ENCODE measurements at places on chromosomes 4 and X.

- DNase-seq: peak; percentile 48
Observed at GRCh38 chrX:13855689-13856450, 39.0 kb upstream of the GPM6B start.

DNA sequence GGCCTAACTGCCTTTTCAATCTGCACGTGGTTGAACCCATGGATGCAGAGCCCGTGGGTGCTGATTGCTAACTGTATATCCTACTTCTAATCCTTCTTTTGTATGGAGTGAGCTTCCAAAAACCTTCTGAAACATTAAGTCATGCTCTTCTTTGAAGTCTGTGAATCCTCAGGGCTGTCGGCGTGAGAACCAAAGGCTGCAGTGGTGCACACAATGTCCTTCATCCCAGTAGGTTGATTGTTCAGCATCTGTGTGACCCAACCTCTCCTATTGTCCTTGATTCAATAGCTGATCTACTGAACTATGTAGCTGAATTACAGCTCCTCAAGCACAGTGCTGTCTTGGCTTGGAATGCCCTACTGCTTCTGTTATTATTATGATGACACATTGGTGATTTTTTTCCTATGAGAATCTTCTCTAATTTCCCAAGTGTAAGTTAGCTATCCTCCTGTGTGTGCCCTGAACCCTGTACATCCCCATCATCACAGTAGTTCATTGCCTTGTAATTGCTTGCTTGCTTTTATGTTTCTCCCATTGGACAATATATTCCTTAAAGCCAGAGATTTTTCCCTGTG lies 294.6 kb downstream of the TRIML1 start:
- no peak for DNase-seq

DNA sequence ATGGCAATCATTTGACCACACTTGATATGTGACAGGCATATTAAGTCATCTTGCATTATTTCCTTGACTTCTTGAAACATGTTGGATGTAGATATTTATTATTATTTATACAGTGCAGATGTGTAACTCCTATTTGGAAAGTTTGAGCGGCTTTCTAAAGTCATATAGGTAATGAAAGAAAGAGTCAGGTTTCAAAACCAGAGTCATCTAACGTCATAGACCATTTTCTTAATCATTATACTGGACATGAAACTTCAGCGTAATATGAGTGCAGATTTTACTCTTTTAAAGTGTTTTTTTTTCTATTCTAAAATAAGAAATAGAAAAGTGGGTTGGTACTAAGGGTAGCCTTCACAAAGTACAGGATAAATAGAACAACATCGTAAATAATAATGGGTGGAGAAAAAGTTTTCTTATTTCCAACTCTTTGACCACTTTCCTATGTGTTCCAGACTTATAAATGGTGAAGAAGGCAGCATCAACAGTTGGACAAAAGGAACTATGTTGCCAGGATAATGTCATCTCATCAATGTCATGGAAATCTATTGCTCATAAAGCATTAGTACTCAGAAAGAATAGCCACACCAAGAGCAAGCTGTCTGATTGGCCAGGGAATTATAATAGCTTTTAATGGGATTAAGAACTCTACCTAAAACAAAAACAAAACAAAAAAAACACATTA lies 108.0 kb upstream of the PCDH18 start:
- DNase-seq: no peak

GRCh38 chr4:98434816-98435215 lies 173.6 kb downstream of the RAP1GDS1 start:
- no peak for DNase-seq

GRCh38 chr4:131989576-131989975 lies 1159.5 kb upstream of the PCDH10 start:
- no peak for DNase-seq

DNA sequence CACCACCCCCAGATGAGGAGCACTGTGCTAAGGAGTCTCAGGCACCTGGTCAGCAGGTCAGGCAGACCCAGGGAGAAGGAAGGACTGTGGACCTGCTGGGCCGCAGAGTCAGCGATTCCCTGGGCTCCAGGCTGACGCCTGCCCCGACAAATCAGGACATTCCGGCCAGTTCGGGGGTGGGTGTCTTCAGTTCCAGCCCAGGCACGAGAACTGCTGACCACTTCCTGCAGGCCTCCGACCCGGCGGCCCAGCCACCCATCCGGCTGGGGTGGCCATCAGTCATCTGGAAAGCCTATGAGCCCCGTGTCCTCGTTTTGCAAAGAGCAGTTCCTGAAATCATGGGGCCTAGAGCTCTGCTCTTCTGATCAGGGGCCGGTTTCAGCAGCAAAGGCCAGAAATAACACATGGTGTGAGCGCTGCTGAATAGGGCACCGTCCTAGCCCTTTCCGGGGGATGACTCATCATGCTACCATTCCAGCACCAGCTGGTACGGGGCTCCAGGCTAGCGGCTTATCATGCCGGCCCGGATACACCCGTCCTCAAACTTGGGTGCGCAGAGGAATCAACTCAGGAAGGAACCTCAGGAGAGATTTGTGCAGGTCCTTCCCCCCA lies 7.8 kb upstream of the SH3TC1 start:
- DNase-seq: no peak

DNA sequence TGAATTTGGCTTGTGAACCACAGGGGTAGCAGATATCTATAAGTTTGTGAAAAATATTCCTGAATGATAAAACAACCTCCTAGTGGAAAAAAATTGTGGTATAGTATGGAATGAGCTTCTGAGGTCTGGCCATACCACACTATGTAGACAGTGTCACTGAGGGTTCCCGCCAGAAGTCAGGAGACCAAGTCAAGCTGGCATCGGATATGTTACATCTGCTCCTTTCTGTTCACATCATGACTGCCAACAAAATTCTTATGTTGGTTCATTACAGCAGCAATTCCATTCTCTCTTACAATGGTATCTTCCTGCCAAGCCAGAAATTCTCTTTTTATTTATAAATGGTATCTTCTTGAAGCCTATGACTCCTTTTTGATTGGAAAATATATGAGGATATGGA lies 273.0 kb downstream of the PPP3CA start:
- peak; percentile 2 for DNase-seq

- DNase-seq: no peak
Observed at GRCh38 chr4:99635601-99636000, 22.0 kb downstream of the C4orf54 start.

- DNase-seq: no peak
Observed at GRCh38 chr4:15434091-15434490, 6.3 kb downstream of the C1QTNF7 start.

DNA sequence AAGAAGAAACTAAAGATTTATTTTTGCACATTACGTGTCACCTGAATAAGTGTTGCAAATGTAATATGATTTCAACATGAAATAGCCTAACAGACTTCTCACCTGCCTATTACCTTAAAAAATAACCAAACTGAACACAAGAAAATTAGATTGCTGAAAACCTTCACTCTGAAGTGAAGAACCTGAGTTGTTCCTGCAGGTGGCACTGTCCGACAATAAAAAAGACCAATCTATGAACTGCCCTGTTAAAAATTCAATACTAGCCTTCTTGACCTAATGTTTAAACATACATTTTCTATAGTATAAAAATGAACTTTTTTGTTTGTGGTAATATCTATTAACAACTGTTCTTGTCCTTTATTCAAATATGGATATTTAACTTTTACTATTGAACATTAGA lies 69.2 kb upstream of the PNPLA4 start:
- peak; percentile 26 for DNase-seq

DNA sequence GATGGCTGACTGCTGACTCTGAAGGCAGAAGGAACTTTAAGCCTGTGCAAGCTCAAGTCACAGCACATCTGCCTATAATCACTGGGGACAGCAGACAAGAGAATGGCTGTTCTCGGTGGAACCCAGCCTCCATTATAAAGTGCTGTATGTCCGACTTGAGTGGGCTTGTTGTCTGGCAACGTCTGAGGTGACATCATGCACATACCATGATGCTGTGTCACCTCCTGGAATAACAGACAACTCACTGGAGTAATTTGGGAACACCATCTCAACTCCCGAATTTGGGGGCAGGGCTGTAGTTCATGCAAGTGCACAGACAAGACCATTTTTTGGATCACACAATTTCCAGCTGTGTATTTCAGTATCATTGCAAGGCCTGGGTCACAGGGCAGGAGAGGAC lies 59.8 kb upstream of the GPM6B start:
- DNase-seq: no peak

DNA sequence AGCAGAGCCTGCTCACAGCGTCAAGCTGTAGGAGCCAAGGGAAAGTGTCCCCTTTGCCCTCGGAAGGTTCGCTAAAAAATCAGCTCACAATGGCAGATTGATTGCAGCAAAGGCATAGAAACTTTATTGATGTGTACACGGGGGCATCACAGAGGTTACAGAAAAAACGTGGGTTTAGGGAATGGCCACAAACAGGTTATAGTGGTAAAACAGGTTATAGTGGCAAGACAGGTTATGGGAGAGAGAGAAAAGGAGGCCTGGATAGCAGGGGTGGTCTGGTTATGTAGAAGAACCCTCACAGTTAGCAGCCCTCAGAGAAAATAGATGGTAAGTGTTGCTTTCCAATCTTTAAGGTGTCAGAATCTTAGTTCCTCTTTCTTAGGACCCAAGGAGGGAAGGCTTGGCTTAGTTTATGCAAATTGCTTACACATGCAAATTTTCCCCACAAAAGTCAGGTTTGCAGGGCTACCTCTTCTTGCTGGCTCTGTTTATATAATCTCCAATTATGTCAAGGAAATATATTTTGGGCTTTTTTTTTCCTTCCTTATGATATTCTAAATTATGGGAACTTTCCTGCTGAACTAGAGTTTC lies 113.7 kb downstream of the BMP15 start:
- DNase-seq: no peak

DNA sequence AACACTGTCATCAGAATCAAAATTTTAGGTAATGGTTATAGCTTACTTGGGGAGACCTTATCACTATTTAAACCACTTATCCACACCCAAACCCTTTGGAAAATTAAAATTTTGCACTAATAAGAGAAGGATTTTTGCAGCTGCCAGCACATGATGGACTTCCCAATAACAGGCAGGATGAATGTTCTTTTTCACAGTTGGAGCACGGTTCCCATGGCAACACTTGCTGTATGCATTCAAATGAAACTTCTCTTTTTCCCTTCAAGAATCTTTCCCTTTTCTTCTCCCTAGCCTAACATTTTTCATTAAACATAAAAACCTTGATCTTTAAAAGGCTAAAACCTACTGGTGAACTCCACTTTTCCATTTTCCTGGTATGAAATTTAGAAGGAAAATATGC lies 768.2 kb downstream of the KCTD8 start:
- DNase-seq: no peak

DNA sequence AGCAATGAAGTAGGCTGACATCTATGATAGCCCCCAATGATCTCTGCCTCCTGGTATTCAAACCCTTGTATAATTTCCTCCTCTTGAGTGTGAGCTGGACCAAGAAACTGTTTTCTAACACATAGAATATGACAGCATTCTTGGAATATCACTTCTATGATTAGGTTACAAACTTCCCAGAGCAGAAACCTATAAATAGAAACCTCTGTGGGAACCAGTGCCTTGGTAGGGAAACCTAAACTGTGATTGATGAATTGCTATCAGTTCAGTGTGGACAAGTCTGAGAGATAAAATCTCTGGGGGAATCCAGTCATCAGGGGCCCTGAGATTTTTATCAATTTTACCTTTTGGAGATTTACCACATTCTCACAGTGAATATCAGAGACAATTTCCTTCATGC lies 756.5 kb upstream of the AGA start:
- DNase-seq: no peak

GRCh38 chrX:22542641-22543040 lies 269.9 kb downstream of the CBLL2 start:
- no peak for DNase-seq

- no peak for DNase-seq
Observed at GRCh38 chrX:40227125-40227524, 129.4 kb upstream of the BCOR start.

DNA sequence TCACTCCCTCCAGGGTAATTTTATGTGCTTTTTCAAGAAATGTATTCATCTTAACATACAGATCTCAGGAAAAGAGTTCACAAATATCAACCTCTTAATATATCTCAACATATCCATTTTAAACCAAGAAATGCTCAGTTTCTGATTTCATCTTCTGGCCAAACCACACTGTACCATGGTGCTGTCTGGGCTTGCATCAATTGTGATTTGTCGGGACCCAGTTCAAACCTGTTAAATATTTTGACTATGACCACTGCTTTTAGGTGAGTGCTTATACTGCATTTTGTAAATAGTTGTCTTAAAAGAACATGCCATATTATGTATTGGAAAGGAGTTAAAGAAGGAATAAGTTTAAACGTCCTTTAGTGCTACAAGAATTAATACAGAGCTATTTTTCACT lies 352.1 kb downstream of the SPOCK3 start:
- DNase-seq: no peak

DNA sequence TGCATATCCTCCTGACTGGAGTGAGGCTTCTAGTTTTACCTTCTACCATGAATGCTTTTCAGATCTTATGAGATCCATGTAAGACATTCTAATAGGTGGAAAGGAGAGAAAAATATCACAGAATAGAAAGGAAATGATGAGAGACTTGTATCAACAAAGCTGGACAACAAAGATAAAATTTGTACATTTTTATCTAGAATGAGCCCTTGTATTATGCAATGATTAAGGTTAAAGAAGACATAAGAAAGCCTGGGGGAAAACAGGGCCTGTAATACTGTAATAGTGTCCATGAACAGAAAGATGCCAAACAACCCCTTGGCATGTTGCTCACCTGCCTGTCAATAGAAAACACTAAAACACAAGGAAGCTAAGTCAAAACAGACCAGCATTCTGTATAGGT lies 44.2 kb upstream of the SCRG1 start:
- DNase-seq: no peak

- no peak for DNase-seq
Observed at GRCh38 chr4:113358784-113359183, 309.3 kb downstream of the ANK2 start.

- DNase-seq: no peak
Observed at GRCh38 chrX:19410259-19410658, 66.5 kb downstream of the PDHA1 start.

DNA sequence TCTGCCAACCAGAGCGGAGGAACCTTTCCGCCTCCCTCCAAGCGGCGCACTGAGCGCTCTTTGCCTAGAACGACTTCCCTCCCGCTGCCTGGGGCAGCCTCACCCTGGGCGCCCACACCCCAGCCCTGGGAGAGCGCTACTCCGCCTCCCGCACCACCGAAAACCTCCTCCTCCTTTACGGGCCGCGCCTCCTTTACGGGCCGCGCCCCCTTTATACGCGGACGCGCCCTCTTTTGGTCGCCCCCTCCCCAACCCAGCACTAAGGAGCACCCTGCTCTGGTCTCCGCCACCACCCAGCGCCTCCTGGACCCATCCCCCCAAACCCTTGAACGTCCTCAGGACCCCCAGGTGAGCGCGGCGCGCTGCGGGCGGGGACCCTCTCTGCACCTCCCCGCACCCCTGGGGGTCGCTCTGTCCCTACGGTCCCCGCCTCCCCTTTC lies 586 bp upstream of the NSG1 start:
- DNase-seq: no peak

GRCh38 chr4:174764105-174764729 lies 64.8 kb downstream of the GLRA3 start:
- DNase-seq: peak; percentile 34

DNA sequence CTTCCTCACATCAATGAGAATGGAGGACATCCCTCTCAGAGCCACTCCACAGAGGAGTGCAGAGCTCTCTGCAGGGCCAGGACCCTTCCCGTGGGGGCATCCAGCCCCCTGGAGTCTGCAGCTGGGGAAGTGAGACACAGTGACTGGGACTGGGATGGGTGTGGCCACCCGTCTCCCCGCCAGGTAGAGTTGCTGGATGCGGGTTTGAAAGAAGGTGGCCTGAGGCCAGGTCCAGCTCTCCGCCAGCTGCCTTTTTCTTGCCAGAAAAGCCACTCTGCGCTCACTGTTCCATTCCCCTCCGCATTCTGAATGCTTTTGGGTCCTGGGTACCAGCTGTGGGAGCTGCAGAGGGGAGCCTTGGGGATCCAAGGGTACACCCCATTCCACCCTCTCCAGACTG lies 82.6 kb downstream of the ABLIM2 start:
- no peak for DNase-seq
